ENCODE measurements at places on chromosomes 2 and 18.

DNA sequence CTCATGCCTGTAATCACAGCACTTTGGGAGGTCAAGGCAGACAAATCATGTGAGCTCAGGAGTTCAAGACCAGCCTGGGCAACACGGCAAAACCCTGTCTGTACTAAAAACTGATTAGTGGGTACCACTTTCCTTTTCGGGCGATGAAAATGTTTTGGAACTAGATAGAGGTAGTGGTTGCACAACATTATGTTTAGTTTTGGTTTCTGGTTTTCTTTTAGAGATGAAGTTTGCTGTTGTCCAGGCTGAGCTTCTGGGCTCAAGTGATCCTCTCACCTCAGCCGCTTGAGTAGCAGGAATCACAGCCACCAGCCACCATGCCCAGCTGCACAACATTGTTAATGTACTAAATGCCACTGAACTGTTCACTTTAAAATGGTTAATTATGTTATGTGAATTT, 27.6 kb downstream of the AAK1 start:
- no peak for DNase-seq

- no peak for DNase-seq
Observed at GRCh38 chr2:203772456-203773165, 66.2 kb downstream of the CD28 start.

- no peak for DNase-seq
Observed at GRCh38 chr2:26238311-26238958, 6.0 kb downstream of the HADHA start.

- no peak for DNase-seq
Observed at GRCh38 chr18:28999726-29000125, 822.8 kb upstream of the CDH2 start.

GRCh38 chr2:10042301-10043161, 819 bp upstream of the KLF11 start:
- no peak for DNase-seq

DNA sequence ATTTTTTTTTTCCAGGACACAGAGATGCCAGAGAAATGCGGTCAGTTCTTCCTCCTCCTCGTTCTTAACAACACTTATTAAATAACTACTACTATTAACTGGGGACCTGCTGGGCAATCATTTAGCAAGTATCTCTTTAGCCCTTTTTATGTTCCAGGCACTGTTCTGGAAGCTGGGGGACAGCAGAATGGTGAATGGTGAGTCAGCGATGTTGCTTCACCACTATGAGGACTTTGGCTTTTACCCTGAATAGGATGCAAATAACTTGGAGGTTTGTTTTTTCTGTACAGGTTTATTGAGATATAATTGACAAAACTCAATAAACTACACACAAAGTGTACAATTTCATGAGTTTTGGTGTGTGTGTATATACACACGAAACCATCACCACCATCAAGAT, 179.9 kb upstream of the MSH6 start:
- DNase-seq, result no peak

DNA sequence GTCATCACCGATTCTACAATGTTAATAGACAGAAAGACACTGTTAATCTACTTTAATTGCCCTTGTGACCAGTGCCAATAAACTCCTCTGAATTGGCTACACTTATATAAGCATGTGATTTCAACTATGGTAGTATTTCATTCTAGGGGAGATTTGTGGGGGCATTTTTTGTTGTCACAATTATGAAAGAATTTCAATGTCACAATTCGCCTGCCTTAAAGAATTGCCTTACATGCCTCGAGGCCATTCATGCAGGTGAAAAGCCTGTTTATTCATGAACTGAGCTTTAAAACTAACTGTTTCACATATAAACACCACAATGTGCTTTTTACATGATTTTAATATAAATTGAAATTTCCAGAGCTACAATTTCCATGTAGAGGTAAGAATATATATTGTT, 162.8 kb downstream of the GCA start:
- DNase-seq, result no peak

DNA sequence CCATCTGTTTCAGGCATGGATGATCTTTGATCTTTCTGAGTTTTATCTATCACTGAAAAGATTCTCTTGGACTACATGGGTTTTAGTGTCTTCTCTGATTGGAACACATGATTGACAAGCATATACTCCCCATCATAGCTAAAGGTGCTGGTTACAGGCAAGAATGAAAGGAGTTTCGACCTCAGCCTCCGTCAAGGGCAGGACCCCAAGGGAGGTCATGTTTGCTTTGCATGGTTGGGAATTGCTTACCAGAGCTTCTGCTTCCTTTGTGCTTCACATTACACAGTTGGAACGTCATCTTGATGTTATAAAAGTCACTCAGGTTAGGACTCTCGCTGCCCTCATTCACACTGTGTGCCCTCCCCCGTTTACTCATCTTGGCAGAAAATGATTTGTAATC, 287.7 kb downstream of the PIK3C3 start:
- DNase-seq, result no peak
